ENCODE measurements at places on chromosomes 1 and 21. TPM values are rescaled to one million over a fixed set of nuclear protein-coding genes. Genes with fewer than 3 reads are reported as not detected.
A peak's percentile ranks its signal among the peaks of the same experiment; 100 is the strongest.

CELSR2 gene
- 27.3 TPM for total RNA-seq

CDKN2C gene
- total RNA-seq = 6.1 TPM

GRCh38 chr1:96721053-96721415, 550 bp upstream of the PTBP2 start:
- DNase-seq = no peak

DNA sequence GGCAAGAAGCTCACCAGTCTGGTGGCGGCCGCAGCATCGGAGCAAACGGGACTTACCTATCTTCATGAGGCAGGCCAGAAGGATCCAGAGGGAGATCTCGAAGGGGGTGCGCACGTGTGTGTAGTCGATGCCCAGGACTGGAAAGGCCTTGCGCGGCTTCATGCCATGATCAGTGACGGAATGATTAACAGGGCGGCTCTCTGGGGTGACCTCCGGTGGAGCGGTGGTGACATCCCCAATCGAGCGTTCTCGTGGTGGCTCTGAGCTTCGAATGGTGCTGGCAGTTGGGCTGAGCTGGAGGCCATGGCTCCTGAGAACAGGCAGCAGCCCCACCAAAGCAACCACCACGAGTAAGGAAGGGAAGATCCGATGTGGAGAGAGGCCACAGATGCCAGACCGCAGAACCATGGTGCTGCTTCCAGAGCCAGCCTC, 982 bp downstream of the SLC9A1 start:
- DNase-seq = no peak

- no peak for DNase-seq
These were observed 36.7 kb downstream of the PEX14 start for GRCh38 chr1:10511494-10511885.

DNA sequence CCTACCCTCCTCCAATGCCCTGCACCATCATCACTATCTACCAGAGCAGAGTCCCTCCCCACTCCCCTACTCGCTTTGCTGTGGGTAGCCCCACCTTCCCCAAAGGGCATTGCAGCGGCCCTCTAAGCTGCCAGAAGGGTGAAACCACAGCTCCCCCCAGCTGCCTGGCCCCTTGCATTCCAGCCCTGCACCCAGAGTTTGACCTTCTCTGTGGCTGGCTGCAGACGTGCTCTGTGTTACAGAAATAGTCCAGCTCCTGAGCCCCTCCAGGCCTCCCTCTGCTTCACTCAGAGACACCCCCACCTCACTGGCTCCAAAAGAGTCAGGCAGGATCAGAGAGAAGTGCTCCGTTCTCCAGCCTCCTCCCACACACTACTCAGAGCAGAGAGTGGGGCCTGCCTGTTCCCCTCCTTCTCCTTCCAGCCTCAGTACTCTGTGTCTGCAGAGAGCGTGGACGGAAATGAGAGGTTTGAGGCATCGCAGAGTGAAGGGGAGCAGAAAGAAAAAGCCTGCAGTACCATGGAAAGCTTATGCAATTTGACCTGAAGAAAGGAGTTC, 63.2 kb downstream of the PLEKHA6 start:
- DNase-seq = no peak

GRCh38 chr1:151013518-151013917, 5.3 kb downstream of the PRUNE1 start:
- no peak for DNase-seq

- DNase-seq = no peak
These were observed 26.3 kb downstream of the NFASC start for GRCh38 chr1:204896787-204897469.

- DNase-seq = no peak
These were observed 779 bp downstream of the SLC44A3 start for GRCh38 chr1:94820936-94821335.

DNA sequence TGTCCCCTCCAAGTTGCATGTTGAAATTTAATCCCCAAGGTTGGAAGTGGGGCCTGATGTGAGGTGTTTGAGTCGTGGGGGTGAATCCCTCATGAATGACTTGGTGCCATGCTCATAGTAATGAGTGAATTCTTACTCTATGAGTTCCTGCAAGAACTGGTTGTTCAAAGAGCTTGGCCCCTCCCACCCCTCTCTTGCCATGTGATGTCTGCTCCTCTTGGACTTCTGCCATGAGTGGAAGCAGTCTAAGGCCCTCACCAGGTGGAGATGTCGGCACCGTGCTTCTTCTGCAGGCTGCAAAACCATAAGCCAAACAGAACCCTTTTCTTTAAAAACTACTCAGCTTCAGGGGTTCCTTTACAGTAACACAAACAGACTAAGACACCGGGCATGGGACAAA, 14.3 kb downstream of the G0S2 start:
- DNase-seq = no peak

DNA sequence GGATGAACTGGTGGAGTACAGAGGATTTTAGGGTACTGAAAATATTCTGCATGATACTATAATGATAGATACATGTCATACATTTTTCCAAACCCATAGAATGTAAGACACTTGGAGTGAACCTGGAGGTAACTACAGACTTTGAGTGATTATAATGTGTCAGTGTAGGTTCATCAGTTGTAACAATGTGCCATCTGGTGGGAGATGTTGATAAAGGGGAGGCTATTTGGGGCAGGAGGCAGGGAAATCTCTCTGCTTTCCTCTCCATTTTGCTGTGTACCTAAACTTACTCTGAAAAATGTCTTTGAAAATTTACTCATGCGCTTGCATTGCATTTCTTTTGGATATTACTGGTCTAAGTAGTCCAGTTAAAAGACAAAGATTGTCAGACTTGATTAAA, 35.2 kb downstream of the PTBP2 start:
- DNase-seq = no peak

DNA sequence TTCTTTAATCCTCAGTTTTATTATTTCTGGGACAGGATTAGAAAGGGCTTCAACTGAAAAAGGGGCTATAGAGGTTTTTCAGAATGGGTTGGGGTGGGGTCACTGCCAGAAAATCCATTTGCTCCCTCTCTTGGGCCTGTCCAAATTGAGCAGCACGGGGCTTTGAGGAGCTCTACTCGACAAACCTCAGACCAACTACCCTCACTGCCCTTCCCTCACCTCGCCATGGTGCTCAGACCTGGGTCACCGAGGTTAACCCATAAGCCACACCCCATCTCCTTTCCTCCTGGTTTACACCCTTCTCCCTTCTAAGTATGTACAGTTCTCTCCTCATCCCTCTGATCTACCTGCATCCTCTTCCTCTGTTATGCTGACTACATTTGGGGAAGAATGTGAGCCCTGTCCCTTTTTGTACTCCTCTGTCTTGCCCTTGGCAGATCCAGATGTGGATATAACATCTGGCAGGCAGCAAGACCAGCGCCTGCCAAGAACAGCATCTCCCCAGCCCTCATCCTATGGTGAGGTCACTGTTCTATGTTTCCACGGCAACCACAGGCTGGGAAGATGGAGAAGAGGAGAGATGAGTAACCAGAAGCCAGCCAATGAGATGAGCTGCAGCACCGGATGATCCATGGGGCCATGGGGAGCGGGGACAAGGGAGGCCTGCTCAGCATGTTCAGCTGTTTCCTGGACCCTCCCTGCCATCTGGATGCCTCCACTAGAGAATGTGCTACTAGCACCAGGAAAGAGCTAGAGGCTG, 3.7 kb upstream of the FABP3 start:
- DNase-seq = peak; percentile 70

- no peak for DNase-seq
These were observed 37.5 kb upstream of the HOOK1 start for GRCh38 chr1:59776960-59777852.

RHEX gene
- 0.41 TPM for total RNA-seq

- DNase-seq = no peak
These were observed 33.0 kb upstream of the TTC22 start for GRCh38 chr1:54834007-54834541.

DNA sequence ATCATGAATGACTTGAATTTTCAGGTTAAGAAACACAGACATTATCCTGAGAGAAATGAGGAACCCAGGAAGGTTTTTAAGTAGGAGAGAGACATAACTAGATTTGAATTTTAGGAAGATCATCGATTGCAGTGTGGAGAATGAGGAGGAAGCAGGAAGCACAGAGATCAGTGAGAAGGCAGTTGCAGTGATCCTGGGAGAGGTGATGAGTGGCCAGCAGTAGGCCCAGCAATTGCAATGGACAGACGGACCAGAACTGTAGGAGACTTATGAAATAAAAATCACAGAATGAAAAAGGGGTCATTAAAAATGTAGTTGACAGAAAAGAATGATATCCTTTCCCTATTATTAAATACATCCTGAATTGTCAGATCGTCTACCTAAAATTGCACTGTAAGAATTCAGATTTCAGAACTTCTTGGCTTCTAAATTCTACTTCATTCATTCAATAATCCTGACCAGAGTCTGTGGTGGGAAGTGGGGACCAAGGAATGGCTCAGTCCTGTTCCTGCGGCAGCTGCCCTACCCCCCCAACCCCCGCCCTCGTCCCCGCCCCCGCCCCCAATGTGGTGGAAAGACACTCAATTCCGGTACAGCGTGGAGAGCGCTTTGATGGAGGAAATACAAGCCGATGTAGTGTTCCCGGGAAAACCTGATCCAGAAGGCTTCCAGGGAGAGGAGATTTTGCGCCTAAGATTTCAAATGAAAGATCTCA, 35.1 kb downstream of the SLC2A1 start:
- peak; percentile 53 for DNase-seq

ASCL5 gene
- total RNA-seq = not detected

HSPG2 gene
- total RNA-seq = 4.5 TPM

DNA sequence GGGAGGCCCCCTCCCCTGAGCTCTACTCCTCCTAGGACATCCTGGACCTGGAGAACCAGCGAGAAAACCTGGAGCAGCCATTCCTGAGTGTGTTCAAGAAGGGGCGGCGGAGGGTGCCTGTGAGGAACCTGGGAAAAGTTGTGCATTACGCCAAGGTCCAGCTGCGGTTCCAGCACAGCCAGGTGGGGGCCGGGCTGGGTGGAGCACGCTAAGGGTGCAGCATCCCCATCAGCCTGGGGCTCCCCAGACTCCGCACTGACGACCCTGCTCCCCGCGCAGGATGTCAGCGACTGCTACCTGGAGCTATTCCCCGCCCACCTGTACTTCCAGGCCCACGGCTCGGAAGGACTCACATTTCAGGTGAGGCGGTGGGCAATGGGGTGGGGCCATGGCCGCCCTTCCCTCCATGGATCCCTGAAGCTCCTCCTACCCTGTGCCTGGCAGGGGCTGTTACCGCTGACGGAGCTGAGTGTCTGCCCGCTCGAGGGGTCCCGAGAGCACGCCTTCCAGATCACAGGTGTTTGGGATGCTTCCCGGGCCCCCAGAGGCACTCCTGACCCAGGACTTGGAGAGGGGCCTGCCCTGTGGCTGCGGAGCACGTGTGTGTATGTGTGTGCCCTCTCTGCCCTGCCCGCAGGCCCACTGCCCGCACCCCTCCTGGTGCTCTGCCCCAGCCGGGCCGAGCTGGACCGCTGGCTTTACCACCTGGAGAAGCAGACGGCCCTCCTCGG, 4.1 kb downstream of the PLEKHN1 start:
- no peak for DNase-seq

GRCh38 chr1:199684686-199685273, 342.7 kb upstream of the NR5A2 start:
- peak; percentile 4 for DNase-seq

IL19 gene
- not detected for total RNA-seq

DNA sequence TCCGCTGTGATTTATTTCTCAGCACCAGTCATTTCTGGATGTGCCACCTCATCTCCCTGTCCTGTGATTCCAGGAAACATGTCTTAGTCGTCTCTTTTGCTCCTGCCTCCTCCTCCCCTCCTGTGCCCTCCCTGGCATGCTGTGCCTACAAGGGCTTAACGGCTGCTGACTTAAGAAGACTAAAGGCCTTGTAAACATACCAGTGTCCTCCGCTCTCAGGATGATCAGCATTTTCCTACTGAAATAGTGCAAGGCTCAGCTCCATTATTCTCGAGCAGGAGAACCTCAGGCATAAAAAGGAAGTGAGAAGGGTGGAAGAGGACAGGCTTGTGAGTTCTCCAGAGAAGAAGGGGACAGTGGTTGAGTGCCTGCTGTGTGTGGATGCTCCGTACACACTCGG, 61.6 kb upstream of the RUNX3 start:
- DNase-seq = no peak

TRABD2B gene
- under 0.01 TPM for total RNA-seq

DNA sequence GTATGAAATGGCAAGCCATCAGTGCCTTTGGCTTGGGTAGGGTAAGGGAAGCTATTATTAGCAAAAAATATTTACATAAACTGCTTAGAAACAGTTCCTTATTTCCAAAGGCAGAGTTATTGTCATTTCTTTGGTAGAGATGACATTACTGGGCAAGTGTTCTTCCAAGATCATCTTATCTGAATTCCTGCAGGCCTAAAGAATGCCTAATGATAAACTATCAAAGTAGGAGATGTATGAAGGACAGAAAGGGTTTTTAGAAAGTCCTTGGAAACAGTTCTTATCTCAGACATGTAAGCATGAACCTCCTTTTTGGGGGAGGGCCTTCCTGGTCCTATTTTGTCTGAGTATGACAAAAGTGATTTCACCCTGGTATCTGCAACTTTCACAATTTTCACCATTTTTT, 5.1 kb upstream of the FRRS1 start:
- no peak for DNase-seq

DNA sequence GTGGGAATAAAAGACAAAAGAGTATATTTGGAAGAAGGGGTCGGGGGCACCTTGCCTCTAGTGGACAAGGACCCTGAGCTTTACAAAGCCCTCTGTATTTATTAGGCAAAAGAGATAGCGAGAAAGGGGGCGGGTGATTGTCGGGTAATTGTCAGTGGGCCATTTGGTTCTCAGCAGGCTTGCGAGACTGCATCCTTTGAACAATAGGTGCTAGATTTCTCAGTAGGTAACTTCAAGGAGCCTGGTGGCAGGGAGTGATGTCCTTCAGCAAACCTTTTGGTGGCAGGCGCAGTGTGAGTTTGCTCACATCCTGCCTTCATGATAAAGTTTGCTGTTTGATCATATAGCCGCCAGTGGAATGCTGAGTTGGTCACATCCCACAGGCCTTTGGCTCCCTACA, 71.4 kb downstream of the AXDND1 start:
- no peak for DNase-seq

MPL gene
- total RNA-seq = not detected

DNA sequence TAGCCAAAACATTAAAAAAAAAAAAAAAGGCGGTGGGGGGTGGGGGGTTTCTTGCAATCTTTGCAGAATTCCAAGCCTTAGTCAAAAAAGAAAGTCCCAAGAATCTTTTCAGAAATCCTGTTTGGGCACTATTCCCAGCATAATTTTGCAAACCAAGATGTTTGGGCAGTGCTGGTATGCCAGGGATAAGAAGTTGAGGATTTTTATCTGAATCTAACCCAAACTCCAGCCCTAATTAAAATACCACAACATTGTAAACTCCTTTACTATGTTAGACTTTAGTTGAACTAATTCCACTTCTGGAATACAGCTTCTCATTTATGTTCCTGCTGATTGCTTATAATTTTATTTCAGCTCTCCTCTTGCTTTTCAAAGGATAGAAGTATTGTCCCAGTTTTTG, 504.1 kb upstream of the ADGRL2 start:
- no peak for DNase-seq

GRCh38 chr1:33823830-33824229, 40.0 kb upstream of the HMGB4 start:
- no peak for DNase-seq

GUK1 gene
- total RNA-seq = 130 TPM

BEND5 gene
- total RNA-seq = 18.8 TPM

DNAJC11 gene
- 24.5 TPM for total RNA-seq

GRCh38 chr1:85320371-85321131, 44.1 kb upstream of the BCL10 start:
- no peak for DNase-seq

Data from frontal cortex (tissue), 4 donors.